Parietal lobe (tissue), 2 donors: ENCODE measurements at places on chromosomes 4 and X. TPM values are rescaled to one million over a fixed set of nuclear protein-coding genes. Genes with fewer than 3 reads are reported as not detected.

EDNRA gene
- total RNA-seq = 11.0 TPM

RHOXF2 gene
- not detected for total RNA-seq

MUC7 gene
- not detected for total RNA-seq

TMEM192 gene
- 5.3 TPM for total RNA-seq

ZNF141 gene
- total RNA-seq = 85.4 TPM

C4orf51 gene
- total RNA-seq = not detected

TCEAL9 gene
- total RNA-seq = 29.7 TPM

SPANXC gene
- total RNA-seq = not detected

NCAPG gene
- 13.8 TPM for total RNA-seq

ADH1A gene
- total RNA-seq = not detected

GABRA4 gene
- total RNA-seq = 54.1 TPM

PWWP3B gene
- 0.63 TPM for total RNA-seq

LEF1 gene
- 7.5 TPM for total RNA-seq

RAP1GDS1 gene
- total RNA-seq = 180 TPM

CLTRN gene
- not detected for total RNA-seq

MAPK10 gene
- total RNA-seq = 377 TPM

SPANXD gene
- not detected for total RNA-seq

P2RY10 gene
- total RNA-seq = not detected

TSPAN6 gene
- total RNA-seq = 31.6 TPM

POLN gene
- 7.8 TPM for total RNA-seq

HS3ST1 gene
- total RNA-seq = 10.0 TPM

NWD2 gene
- 41.0 TPM for total RNA-seq

KDM5C gene
- 137 TPM for total RNA-seq

RHOXF2B gene
- not detected for total RNA-seq

UGT2B11 gene
- not detected for total RNA-seq

ZCCHC18 gene
- 18.2 TPM for total RNA-seq

SSX2 gene
- not detected for total RNA-seq

ANXA10 gene
- total RNA-seq = not detected

TACC3 gene
- total RNA-seq = 4.7 TPM

TEX13C gene
- not detected for total RNA-seq

RPL9 gene
- total RNA-seq = 1,753 TPM

MAGEC3 gene
- total RNA-seq = 0.63 TPM

UGT2B10 gene
- total RNA-seq = not detected

BLOC1S4 gene
- total RNA-seq = 12.5 TPM

HERC5 gene
- total RNA-seq = 1.6 TPM

F9 gene
- total RNA-seq = not detected

BANK1 gene
- total RNA-seq = not detected

UGT2B7 gene
- total RNA-seq = not detected

DRD5 gene
- 0.63 TPM for total RNA-seq

VMA21 gene
- total RNA-seq = 83.6 TPM

JADE3 gene
- total RNA-seq = 11.0 TPM

RASSF6 gene
- total RNA-seq = not detected

PAGE4 gene
- total RNA-seq = not detected

PPEF2 gene
- not detected for total RNA-seq

GAGE1 gene
- not detected for total RNA-seq

GYPA gene
- total RNA-seq = 1.6 TPM

PASD1 gene
- not detected for total RNA-seq

IQCM gene
- total RNA-seq = not detected

CLIC2 gene
- total RNA-seq = 3.8 TPM

MAMLD1 gene
- total RNA-seq = 5.6 TPM

SLITRK4 gene
- total RNA-seq = 41.3 TPM

PCDH19 gene
- 31.0 TPM for total RNA-seq

DCX gene
- 544 TPM for total RNA-seq

MND1 gene
- total RNA-seq = 7.5 TPM

SYTL5 gene
- total RNA-seq = 2.2 TPM

NAP1L2 gene
- total RNA-seq = 19.7 TPM
